ENCODE measurements at places on chromosomes 2 and 18.
A peak's percentile ranks its signal among the peaks of the same experiment; 100 is the strongest.

DNA sequence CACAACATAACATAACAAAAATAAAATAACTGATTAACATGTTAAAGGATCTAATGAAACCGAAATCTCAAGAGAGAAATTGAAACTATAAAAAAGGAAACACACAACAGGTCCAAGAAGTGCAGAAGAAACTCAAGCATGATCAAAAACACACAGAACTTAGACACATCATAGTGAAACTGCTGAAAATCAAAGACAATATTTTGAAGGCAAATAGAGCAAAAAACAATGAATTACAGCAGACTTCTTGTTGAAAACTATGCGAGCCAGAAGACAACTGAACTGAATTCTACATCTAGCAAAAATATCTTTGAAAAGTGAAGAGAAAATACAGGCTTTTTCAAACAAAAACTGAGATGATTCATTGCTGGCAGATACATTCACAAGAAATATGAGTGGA, 61.3 kb downstream of the UGP2 start:
- H3K36me3 ChIP-seq = peaks cover 50% of the 10 kb centered on the region
- DNase-seq = no peak
- no peak overlapping the region for H3K27ac ChIP-seq
- H3K4me1 ChIP-seq = no peaks in the 10 kb centered on the region
- H3K4me3 ChIP-seq = no peak overlapping the region

- H3K27me3 ChIP-seq = peaks cover 4% of the 10 kb centered on the region
- H3K36me3 ChIP-seq = peaks cover 57% of the 10 kb centered on the region
- no peak overlapping the region for H3K27ac ChIP-seq
Observed at GRCh38 chr18:41315134-41315533, 639.9 kb upstream of the PIK3C3 start.

DNA sequence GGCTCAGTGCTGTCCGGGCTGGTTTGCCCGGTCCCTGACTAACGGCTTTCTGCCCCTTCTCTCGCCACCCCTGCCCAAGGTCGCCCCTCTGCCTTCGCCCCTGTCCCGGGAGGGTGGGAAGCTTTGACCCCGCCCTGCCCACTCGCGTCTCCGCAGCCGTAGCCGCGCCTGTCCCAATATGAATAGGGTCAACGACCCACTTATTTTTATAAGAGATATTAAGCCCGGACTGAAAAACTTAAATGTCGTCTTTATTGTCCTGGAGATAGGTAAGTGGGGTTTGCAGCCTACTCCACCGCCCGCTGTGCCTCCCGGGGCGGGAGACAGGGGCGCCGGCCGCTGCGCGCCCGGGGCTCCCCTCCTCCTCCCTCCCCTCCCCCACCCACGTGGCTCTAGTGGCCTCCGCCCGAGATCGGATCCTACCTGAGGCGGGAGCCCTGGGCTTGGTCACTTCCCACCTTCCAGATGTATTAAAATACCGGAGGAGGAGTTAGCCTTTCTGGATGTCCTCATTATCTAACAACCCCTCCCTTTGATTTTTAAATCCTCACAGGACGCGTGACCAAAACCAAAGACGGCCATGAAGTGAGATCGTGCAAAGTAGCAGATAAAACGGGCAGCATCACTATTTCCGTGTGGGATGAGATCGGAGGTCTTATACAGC, 633 bp downstream of the NABP1 start:
- H3K27me3 ChIP-seq = peaks cover 21% of the 10 kb centered on the region
- peak overlapping the region; percentile 81 for H3K27ac ChIP-seq
- H3K4me1 ChIP-seq = peaks cover 17% of the 10 kb centered on the region

GRCh38 chr2:118498943-118499342, 348.5 kb downstream of the EN1 start:
- H3K27me3 ChIP-seq = no peaks in the 10 kb centered on the region
- H3K36me3 ChIP-seq = no peaks in the 10 kb centered on the region
- H3K4me1 ChIP-seq = peaks cover 32% of the 10 kb centered on the region
- DNase-seq = no peak
- no peak overlapping the region for H3K4me3 ChIP-seq
- no peak overlapping the region for H3K27ac ChIP-seq

DNA sequence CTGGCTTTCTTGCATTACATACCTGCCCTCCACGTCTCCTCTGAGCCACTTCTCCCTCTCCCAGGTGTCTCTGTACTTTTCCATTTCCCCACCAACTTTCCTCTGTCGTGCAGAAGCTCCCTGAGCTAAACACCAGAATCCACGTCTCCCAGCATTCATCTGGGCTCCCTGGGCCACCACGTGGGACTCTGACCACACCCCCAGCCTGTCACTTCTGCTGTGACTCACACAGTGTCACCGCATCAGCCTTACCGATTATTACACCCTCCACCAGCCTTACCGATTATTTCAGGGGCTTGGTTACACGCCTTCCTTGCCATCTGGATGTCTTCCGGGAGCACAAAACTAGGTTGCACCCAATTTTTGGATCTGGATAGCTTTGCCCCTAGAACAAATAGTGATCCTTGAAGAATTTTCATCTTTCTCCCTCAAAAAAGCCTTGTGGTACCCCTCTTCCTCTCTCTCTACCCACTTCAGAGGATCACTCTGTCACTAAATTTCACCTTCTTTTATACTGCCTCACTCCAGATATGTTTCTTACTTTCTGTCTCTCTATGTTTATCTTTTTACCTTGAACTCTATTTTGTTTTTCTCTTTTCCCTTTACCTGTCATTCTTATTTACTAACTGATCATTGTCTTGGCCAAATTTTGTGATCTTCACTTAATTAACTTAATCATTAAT, 136.9 kb upstream of the CAB39 start:
- DNase-seq = no peak
- peaks cover 29% of the 10 kb centered on the region for H3K36me3 ChIP-seq
- H3K27me3 ChIP-seq = peaks cover 7% of the 10 kb centered on the region
- no peaks in the 10 kb centered on the region for H3K4me1 ChIP-seq
- H3K27ac ChIP-seq = no peak overlapping the region
- H3K4me3 ChIP-seq = no peak overlapping the region

DNA sequence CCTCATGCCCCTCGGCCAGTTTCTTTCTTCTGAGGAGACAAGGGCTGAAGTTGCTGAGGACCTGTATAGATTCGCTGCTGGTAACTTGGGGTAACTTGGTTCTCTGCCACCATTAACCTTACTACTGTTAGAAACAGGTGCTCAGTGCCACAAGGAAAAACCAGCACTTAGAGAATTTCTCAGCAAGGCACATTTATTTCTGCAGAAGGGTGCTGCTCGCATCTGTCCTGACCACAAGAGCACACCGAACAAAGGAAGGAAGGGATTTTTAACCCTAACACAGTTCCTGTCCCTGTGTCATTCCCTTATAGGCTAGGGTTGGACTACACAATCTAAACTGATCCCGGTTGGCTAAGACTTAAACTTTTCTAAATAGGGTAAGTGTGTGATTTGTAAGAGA, 154.1 kb downstream of the SOCS6 start:
- DNase-seq = no peak
- H3K36me3 ChIP-seq = peaks cover 27% of the 10 kb centered on the region
- H3K27me3 ChIP-seq = peaks cover 2% of the 10 kb centered on the region
- H3K4me3 ChIP-seq = no peak overlapping the region

- no peak for DNase-seq
- no peaks in the 10 kb centered on the region for H3K27me3 ChIP-seq
- no peak overlapping the region for H3K4me3 ChIP-seq
- no peaks in the 10 kb centered on the region for H3K36me3 ChIP-seq
- H3K4me1 ChIP-seq = peaks cover 3% of the 10 kb centered on the region
Observed at GRCh38 chr2:224997802-224998201, 44.5 kb downstream of the DOCK10 start.

DNA sequence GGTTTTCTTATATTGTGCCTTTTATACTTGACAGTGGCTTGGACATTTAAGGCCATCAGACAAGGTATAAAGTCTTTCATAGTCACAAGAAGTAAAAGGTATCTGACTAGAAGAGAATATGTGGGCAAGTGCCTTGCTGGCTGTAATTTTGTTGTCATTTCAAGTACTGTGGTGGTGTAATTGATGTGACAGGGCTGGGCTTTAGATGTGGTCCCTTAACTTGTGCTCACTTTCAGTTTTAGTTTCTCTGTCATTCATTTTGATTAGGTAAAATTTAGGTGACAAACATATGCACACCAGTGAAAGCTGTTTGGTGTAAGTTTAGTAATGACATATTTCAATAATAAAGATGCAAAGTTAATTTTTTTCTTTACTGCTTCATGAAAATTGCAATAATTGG, 31.2 kb upstream of the TBR1 start:
- H3K27ac ChIP-seq = no peak overlapping the region
- no peak for DNase-seq
- no peak overlapping the region for H3K4me3 ChIP-seq
- no peaks in the 10 kb centered on the region for H3K36me3 ChIP-seq

DNA sequence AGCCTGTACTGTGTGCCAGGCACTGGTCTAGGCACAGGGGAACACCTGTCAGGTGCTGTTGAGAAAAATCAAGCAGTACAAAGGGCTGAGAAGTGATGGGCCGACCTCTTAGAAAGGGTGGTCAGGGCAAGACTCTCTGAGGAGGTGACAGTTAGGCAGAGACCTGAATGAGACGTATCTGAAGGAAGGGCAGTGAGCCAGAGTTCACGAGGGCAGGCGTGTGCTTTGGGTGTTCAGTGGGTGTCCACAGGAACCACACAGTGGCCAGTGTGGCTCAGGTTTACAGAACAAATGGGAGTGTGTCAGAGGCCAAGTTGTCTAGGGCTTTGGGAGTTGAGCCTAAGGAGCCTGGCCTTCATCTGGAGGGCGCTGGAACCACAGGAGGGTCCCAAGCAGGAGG, 6.2 kb downstream of the ARMC9 start:
- H3K27me3 ChIP-seq = no peaks in the 10 kb centered on the region
- H3K36me3 ChIP-seq = peaks cover 33% of the 10 kb centered on the region
- H3K4me1 ChIP-seq = peaks cover 15% of the 10 kb centered on the region
- H3K4me3 ChIP-seq = no peak overlapping the region

DNA sequence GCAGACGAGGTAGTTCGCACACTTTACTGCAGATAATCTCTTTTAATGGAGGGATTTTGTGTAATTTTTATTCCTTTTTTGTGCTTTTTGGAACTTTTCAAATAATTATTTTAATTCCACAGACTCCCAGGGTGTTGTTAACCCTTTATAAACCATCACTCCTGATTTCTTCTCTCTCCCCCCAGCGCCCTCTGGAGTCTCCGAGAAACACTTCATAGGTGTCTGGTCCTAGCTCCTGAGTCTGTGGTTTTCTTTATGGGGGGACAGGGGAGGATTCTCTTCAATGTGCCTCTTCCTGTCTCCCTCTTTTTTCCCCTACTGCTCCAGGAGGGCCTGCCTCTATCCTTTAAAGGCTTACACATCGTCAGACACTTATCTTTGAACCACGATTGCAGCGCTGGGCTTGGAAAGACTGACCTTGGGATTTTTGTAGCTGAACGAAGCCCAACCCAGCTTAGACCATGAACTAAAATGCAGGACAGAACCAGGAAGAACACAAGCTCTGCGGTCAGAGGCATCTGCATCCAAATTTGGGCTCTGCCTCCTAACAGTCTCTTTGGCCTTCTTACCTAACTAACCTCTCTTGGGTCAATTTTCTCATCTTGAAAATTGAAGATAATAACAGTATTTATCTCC, 7.1 kb upstream of the PKDCC start:
- H3K36me3 ChIP-seq = no peaks in the 10 kb centered on the region
- no peak overlapping the region for H3K27ac ChIP-seq
- peaks cover 39% of the 10 kb centered on the region for H3K4me1 ChIP-seq
- H3K4me3 ChIP-seq = no peak overlapping the region

DNA sequence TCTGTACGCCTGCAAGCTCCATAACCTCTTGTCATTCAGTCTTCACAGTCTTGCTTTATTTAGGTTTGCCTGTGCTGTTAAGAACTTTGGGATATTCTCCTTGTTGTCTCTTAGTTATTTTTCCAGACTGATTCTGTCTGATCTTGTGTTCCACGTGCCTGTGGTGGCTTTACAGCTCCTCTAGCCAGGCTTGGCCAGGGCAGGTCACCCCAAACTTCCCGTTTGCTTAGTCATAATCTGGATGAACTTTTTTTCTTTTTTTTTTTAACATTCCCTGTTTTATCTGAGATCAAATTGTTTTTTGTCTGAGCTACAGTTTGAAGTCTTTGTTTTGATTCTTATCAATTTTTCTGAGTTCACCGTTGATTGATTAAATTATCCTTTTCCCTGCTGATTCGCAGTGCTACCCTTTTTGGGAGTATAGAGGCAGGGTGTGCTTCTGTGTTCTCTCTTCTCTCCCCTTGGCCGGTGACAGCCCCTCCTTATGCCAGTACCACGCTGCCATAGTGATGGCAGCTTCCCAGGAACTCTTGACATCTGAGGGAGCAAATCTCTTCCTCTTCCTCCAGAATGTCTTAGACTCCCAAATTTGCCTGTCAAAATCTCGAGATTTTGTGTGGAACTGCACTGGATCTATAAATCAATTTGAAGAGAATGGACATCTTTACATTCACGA, 2.5 kb downstream of the SP100 start:
- H3K36me3 ChIP-seq = no peaks in the 10 kb centered on the region
- peaks cover 3% of the 10 kb centered on the region for H3K4me1 ChIP-seq
- peaks cover under 1% of the 10 kb centered on the region for H3K27me3 ChIP-seq
- H3K27ac ChIP-seq = no peak overlapping the region
- no peak overlapping the region for H3K4me3 ChIP-seq

GRCh38 chr2:216505133-216506106, 6.8 kb downstream of the RPL37A start:
- peak overlapping the region; percentile 81 for H3K27ac ChIP-seq
- peaks cover 26% of the 10 kb centered on the region for H3K4me1 ChIP-seq
- peaks cover 64% of the 10 kb centered on the region for H3K36me3 ChIP-seq

- no peaks in the 10 kb centered on the region for H3K27me3 ChIP-seq
- peaks cover 10% of the 10 kb centered on the region for H3K36me3 ChIP-seq
- peaks cover 33% of the 10 kb centered on the region for H3K4me1 ChIP-seq
- DNase-seq = no peak
- peak overlapping the region; percentile 86 for H3K4me3 ChIP-seq
Observed at GRCh38 chr2:218567797-218568189, 358 bp downstream of the USP37 start.

DNA sequence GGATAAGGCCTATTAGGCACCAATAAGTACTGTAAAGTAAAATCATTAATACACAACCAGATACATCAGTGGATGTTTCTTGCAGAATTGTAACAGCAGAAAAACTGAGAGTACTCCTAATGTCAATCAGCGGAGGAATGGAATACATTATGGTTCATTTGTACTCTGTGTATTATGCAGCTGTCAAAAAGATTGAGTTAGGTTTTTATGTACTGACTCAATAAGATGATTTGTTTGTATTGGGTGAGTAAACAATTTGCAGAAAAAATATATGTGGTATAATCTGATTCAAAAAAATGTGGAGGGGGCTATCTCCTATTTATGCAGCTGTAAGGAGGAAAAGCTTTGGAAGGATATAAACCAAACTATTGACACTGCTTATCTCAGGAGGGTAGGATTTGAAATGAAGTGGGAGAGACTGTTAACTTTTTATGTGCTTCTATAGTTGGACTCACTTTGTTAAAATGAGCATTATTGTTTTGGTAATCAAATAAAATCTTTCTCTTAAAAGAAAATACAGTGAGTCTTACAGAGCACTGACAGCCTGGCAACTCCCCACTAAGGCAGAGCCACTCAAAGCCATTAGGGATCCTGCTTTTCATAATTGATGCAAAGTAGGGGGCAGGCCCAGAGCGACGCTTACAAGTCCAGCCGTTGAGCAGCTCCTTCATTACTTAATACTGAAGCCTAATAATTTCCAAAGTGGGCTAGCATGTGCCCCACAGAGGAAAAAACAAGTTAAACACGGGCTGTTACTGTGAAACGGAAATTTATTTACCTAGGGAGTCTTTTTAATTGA, 168.8 kb downstream of the PHLPP1 start:
- H3K4me3 ChIP-seq = no peak overlapping the region
- no peaks in the 10 kb centered on the region for H3K36me3 ChIP-seq
- H3K27ac ChIP-seq = no peak overlapping the region
- H3K27me3 ChIP-seq = no peaks in the 10 kb centered on the region

All from WTC11 (cell line).